Iris pigment epithelial cell (primary cell): ENCODE measurements at places on chromosomes 2 and 18.

- DNase-seq = no peak
These were observed 278.1 kb upstream of the ZEB2 start for GRCh38 chr2:144798034-144798433.

GRCh38 chr2:239608260-239608659, 207.4 kb upstream of the HDAC4 start:
- DNase-seq = no peak

- DNase-seq = no peak
These were observed 181.5 kb downstream of the MYO3B start for GRCh38 chr2:170359466-170359865.

GRCh38 chr2:98376996-98377395, 30.7 kb downstream of the CNGA3 start:
- DNase-seq = no peak

DNA sequence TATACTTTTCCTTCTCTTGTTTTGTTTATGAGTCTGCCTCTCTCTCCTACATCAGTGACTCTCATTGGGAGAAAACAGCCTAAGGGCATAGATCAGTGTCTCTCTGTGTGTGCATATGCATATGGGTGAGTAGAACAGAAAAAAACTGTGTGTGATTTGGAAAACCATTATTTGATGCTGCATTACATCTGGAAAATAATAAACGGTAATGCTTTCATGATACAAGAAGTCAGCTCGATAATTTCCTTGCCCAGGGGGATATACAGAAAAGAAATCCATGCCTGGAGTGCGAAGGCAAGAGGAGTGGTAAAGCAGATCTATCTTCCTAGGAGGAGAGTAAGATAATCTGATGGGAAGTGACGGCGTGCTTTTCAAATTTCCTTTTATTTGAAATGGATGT, 221.5 kb upstream of the LYPD1 start:
- DNase-seq = no peak

GRCh38 chr2:179966778-179967394, 40.2 kb downstream of the CWC22 start:
- no peak for DNase-seq

- peak; percentile 98 for DNase-seq
These were observed 21.5 kb upstream of the TXNL4A start for GRCh38 chr18:80009661-80010550.

DNA sequence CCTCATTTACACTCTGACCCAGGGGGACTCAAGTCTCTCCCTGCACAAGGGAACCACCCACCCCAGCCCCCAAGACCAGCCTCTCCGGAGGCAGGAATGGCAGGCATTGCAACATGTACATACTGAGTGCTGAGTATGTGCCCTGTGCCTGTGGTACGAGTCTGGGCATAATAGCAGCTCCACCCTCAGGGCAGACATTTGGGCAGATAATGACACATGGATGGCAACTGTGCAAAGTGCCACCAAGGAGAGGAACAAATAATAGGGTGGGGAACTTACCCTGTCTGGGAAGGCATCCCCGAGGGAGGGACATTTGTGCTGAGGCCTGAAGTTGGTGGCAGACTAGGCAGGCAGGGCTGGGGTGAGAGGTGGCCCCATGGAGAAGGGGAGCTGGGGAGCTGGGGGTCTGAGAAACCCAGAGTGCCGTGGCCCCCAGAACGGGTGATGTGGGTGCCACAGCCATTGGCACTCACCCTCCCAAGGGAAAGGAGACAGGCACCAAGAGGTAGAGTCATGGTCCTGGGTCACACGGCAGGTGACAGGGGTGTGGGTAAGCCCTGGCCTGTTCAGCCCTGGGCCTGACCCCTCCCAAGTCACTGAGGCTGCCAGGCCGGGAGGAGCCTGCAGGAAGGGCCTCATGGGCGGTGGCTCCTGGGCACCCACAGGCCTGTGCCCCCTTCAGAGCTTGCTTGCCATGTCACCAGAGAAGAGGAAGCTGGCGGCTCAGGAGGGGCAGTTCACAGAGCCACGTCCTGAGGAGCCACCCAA, 15.7 kb upstream of the GPR17 start:
- no peak for DNase-seq

- peak; percentile 37 for DNase-seq
These were observed 1.3 kb downstream of the IGFBP2 start for GRCh38 chr2:216634370-216635148.

- DNase-seq = no peak
These were observed 971.0 kb upstream of the GYPC start for GRCh38 chr2:125684932-125685331.

DNA sequence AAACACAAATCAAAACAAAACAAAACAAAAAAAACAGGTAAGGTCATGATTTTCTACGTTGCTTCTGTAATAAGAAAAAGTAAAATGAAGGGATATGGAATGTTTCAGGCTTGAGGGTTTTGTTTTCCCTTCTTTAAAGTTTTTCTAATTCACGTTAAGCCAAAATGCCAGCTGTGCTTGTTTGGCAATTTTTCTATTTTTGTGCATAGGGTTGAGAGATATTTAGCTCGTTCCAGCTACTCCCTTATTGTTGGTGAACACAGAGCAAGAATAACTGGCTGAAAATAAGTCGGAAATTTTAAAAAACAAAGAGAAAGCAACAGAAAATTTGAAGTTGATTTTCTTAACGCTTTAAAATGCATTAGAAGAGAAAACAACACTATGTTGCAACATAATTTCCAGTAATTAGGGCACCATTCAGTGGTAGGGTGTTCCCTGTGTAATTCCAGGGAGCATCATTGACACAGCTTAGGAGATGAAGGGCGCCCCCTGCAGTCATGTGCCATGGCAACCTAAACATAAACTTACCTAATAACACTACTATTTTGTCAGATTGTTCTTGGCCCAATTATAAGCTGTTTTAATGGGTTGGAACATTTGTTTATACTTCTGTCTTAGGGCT, 99.5 kb downstream of the DTNA start:
- peak; percentile 51 for DNase-seq

DNA sequence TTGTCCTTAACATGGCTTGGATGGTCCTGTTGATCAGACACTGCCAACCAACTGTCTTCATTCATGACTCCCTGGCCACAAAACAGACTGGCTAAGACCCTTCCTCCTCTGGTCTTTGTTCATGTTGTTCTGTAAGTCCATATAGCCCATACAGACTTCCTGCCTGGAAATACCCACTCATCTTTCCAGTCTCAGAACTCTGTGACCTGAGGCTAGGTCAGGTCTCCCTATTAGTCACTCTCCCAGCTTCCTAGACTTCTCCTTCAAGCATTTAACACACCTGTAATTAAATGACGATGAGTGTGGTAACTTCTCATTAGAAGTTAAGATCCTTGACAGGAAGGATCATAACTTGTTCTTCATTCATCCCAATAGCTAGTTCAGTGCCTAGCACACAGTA, 56.3 kb downstream of the CCDC93 start:
- no peak for DNase-seq

- DNase-seq = no peak
These were observed 12.5 kb upstream of the PLEKHM3 start for GRCh38 chr2:208037564-208038487.

GRCh38 chr2:84515788-84516187, 510 bp upstream of the DNAH6 start:
- no peak for DNase-seq

DNA sequence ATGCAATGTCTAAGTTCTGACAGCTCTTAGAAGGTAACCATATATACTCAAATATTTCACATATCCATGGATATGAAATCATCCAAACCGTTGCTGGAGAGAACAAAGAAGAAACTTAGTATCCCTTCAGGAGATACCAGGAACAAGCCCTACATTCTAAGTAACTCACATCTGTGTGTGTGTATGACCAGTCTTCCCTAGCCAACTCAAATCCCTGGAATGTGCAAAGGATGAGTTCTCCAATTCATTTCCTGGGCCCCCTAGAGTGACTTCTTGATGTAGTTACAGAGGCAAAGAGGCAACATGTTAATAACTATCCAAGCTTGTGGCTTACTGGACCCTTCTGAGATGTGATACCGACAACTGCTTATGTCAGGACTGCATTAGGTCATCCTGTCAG, 20.1 kb downstream of the TPGS2 start:
- peak; percentile 38 for DNase-seq

GRCh38 chr2:240252872-240253511, 112.5 kb upstream of the OTOS start:
- DNase-seq = no peak

DNA sequence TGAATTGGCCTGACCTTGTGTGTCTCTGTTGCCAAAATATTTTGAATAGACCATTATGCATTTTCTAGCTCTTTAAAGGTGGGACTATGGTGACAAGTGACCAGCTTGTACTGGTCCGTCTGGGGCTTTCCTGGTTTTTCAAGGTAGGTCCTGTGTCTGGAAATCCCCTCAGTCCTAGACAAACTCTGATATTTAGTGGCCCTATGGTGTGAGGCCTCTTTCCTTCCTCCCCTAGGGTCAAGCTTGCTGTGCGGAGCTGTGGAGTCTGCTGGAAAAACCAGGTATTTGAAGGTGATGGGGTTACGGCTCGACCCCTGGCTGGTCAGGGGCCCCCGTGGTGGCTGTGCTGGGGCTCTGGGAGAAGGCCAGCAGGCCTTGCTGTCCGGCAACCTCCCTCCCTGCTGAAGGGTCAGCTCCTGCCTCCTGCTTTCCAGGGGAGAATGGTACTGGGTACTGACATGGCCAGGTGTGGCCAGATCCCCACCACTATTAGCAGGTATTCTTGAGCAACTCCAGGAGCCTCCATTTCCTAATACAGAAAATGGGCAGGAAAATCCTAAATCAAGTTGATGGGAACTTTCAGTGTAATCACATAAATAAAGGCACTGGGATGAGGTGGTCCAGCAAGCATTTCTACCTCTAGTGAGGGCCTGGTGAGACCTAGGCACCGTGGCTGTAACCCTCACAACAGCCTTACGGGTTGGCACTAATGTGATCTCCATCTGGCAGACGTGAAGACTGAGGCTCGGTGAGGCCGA, 86.2 kb upstream of the HS6ST1 start:
- no peak for DNase-seq

GRCh38 chr2:79832511-79833234, 319.8 kb downstream of the CTNNA2 start:
- no peak for DNase-seq

DNA sequence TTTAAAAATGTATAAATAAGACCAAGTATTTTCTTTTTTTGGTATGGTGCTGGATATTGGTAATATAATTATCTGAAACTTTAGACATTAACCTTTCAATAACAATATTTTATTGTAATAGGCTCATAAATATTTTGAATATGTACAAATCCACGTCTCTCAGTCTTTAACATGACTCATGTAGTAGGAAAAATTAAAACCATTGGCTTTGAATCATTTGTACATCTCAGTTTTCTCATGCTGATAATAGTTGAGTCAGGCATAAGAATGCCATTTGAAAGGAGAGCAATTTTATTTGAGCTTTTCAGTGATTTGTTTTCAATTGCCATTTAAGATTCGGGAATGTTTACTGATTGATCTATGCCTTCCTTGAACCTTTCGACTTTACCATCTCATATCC, 364.8 kb downstream of the TGIF1 start:
- DNase-seq = peak; percentile 24
